A549 (cell line): ENCODE measurements at places on chromosomes 16 and 17.

DNA sequence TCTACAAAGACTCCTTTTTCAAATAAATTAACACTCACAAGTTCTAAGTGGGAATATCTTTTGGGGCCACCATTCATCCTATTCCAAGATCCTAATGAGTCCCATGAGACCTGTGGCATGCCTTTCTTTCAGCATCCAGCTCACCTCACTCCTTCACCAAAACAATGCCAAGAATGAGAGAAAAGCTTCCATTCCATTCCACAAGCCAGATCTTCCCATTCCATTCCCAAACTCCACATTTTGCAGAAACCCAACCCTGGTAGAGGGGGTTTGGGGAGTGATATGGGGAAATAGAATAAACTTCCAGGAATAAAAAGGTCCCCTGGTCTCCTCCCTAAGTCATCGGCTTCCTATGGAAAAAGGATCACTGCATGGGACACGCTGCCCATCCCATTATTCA is 392.2 kb downstream of the NPIPA8 start:
- no peak for DNase-seq

DNA sequence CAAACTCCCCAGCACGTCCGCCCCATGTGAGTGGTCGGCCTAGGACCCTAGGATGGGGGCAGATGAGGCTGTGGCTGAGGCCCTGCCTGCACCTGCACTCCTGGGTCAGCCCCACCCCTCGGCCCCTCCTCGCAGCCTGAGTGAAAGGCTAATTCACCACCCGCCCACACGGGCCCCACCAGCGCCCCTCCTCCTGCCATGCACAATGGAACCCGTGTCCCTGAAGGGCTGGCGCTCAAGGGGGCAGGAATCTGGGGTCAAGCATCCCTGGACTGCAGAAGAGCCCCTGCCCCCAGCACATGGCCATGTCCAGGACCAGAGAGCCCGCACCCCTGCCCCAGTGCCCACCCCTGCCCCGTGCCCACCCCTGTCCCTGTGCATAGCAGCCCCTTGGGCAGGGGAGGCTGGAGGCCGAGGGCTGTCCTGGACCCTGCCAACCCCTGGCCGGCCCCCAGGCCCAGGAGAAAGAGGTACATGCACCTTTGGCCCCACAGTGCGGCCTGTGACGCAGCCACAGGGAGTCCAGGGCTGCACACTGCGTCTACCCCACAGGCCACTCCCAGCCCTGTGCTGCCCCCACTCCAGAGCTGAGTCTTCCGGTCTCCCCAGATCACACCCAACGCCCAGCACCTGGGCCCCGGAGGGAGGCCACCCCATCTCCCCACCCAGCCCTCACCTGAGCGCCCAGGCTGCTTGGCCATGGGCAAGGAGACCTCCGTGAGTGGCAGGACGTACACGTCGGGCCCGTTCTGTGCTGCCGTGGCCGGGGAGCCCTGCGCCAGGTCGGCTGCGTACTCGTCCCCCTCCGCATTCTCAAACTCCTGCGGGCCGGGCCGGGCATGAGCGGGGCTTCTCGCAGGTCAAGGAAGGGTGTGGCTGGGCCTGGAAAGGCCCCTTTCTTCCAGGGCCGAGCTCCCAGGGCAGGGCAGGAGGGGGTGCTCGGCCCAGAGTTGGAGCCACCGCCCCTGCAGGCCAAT is 34.6 kb upstream of the PVALEF start:
- DNase-seq = no peak

DNA sequence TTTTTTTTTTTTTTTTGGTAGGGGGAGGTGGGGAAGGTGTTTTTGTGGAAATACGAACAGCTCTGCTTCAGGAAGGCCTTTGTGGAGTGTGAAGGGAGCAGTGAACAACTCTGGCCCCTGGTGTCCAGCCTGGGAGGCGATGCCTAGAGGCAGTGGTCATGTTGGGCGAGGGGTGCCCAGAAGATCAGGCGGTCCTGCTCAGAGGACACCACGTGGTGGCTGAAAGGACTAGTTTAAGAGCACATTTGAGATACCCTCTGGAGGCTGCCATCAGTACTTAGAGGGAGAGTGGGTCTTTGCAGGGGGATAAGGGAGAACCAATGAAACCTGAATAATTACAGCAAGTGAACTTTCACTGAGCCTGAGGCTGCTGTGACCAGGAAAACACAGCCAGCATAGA is 40.1 kb upstream of the RHOT1 start:
- DNase-seq = no peak

DNA sequence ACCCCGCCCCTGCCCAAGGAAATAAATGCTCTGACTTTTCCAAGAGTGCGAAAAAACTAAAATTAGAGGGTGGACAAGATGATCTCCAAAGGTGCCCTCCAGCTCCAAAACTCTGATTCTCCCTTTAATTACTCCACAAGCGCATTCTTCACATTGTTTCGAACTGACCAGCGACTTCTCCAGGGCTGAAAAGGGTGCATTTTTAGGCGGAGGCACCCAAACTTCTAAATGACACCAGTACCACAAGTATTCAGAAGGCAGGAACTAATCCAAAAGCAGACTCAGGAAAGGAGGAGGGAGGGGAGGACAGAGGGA is 750 bp downstream of the ZFHX3 start:
- no peak for DNase-seq

DNA sequence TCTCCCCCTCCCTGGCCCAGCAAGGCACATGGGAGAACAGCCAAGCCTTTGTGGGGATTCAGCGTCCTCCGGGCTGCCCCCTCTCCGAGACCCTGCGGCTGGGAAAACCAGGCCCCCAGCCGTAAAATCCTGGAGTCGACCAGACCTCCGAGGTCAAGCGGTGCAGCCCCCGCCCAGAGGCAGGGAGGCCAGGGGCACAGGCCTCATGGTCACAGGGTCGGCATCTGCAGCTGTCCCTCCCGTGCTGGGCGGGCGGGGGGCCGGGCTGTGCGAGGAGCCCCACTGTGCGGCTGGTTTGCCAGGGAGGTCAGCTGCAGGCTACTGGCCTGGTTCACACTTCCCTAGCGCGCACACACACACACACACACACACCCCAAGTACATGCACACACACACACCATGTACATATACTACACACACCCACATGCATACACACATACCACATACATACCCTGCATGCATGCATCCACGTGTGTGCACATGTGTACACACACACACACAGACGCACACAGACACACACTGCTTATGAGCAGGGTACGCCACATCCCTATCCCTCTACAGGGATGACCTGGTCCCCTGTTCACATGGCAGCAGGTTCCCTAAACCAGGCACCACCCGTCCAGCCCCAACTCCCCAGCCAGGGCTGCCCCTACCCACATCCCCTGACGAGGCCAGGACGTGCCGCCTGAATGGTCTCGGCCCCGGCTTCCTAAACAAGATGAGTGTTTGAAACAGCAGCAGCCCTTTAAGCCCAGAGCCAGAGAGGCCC is 108.9 kb upstream of the CIBAR2 start:
- no peak for DNase-seq

DNA sequence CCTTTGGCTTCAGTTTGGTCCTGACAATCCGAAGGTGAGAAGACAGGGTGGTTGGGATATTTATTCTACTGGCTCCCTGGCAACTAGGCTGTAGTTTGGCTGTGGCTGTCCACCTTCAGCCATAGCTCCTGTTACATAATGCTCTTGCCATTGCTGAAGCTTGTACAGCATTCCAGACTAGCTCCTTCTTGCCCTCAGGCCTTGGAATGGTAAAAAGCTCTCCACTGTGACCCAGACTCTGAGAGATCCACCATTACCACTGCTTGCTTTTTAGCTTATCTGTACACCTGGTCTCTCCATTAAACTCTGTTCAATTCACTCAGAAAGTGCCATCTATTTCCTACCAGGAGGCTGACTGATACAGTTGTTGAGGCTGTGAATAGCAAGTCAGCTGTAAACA is 231.8 kb upstream of the MON1B start:
- DNase-seq = no peak

- no peak for DNase-seq
These were observed 9.9 kb upstream of the CMTM4 start for GRCh38 chr16:66706506-66706880.

GRCh38 chr17:16917671-16918394 is 54.1 kb downstream of the TNFRSF13B start:
- no peak for DNase-seq

DNA sequence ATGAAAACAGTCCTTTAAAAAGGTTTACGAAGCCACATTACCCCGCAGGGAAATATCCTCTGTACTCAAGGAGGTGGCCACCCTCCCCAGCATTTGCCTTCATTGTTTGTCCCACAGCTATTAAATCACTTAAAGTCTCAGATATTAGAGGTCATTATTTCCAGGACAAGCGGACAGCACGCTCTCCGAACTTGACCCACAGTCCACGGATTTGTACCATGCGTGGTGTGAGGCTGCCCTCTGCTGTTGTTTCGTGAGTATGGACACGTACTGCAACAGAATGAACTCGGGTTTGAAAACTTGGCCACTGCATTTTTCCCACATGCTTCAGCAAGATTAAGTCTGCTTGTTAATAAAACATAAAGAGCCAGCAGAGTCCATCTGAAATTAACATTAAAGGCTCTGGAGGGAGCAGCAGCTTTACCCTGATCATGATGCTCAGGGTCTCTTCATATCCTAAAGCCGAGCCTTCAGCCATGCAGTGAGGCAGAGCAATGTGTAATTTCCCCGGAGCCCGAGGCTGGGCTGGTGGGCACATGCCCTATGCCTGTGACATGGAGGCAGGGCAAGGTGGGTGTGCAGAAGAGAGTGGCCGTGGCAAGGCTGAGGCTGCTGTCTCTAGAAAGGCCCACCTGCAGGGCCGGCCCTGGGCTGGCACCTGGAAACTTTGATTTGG is 19.7 kb downstream of the MEAK7 start:
- peak; percentile 47 for DNase-seq

DNA sequence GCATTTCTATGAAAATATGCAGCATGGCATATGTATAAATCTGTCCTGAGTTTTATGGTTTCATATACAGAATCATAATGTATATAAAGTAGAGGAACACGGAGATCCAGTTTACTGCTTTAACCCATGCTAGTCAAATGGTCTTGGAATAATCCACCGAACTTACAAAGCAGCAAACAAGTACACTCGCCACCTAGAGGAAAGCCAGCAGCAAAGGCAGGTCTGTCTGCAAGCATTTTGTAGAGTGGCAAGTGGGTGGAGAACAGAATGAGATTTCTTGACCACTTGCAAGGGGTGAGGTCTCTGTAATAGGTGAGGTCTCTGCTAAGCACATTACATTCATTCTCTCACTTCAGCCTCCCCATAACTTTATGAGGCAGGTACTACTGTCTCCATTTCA is 308.3 kb downstream of the CA10 start:
- DNase-seq = no peak

GRCh38 chr17:13750816-13751793 is 149.4 kb upstream of the HS3ST3A1 start:
- no peak for DNase-seq

GRCh38 chr16:3214904-3215600 is 19.9 kb downstream of the ZNF200 start:
- no peak for DNase-seq

GRCh38 chr16:75423723-75424104 is 9.6 kb downstream of the CFDP1 start:
- no peak for DNase-seq

GRCh38 chr17:60563743-60564142 is 36.2 kb upstream of the PPM1D start:
- no peak for DNase-seq

GRCh38 chr17:5467416-5467815 is 1.4 kb downstream of the DHX33 start:
- DNase-seq = no peak

DNA sequence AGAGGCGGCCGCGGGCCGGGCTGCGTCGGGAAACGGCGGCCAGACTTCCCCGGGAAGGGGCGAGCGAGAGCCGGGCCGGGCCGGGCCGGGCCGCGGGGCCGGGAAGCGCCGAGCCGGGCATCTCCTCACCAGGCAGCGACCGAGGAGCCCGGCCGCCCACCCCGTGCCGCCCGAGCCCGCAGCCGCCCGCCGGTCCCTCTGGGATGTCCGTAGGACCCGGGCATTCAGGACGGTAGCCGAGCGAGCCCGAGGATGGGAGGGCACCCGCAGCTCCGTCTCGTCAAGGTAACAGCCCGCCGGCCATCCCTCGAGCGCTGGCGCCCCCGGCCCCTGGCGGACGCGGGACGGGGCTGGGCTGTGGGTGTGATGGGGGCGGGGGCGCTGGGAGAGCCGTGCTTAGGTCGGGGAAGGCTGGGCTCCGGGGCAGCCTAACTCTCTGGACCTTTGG is at the start of gene CRHR1:
CRHR1 (plus strand) TSS at position 28 of the 448 bp plus-strand sequence; CDS start at position 253, 225 bp downstream.
- DNase-seq = no peak

GRCh38 chr17:79951361-79952264 is 84.1 kb downstream of the TBC1D16 start:
- no peak for DNase-seq

- peak; percentile 37 for DNase-seq
These were observed 7.1 kb upstream of the SLC5A11 start for GRCh38 chr16:24838554-24839266.

GRCh38 chr17:38369124-38369886 is 17.7 kb downstream of the SOCS7 start:
- DNase-seq = no peak

GRCh38 chr17:8402921-8403536 is 5.4 kb upstream of the RNF222 start:
- no peak for DNase-seq

DNA sequence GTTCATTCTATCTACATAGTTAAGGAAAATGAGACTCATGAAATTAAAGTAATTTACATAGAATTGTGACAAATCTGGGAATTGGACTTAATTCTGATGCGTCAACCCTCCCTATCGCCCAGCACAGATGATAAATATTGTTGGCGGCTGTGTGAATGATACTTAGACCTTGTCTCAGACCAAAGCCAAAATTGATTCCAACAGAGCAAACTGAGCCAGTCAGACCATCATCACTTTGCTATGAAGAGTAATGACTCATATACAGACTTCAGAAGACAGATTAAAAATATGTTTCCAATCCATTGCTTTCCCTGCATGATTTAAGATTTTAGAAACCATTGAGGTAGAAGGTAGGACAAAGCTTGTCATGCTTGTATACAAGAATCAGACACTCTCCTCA is 1156.7 kb upstream of the CDH8 start:
- DNase-seq = no peak

DNA sequence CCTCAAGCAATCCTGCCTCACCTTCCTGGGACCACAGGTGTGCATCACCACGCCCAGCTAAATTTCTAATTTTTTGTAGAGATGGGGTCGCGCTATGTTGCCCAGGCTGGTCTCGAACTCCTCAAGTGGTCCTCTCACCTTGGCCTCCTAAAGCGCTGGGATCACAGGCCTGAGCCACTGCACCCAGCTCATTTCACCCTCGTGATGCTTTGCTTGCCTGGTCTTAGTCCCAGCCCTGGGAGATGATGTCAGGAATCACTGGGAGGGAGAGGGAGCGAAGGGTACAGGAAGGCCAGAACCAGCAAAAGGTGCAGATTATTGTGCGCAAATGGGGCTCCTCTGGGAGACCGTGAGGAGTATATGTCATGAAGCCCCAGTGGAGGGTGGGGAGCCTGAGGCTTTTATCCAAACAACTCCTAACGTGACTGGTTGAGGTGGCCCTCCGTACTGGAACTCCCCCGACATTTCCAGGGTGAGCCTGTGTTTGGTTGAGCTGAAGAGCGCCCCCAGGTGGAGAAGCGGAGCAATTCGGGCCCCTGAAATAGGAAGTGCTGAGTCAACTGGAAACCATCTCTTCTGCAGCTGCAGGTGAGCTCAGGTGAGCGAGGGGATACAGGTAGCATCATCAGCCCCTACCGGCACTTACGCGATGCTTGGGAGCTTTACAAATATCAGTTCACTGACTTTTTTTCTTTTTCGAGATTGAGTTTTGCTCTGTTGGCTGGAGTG is 41.2 kb upstream of the HAPSTR1 start:
- no peak for DNase-seq

- DNase-seq = peak; percentile 94
These were observed 5.0 kb upstream of the PPP1R1B start for GRCh38 chr17:39621523-39622379.
